ENCODE measurements at places on chromosomes 11 and 22.

GRCh38 chr11:114801773-114802172 is 123.4 kb downstream of the NXPE2 start:
- DNase-seq, result no peak

DNA sequence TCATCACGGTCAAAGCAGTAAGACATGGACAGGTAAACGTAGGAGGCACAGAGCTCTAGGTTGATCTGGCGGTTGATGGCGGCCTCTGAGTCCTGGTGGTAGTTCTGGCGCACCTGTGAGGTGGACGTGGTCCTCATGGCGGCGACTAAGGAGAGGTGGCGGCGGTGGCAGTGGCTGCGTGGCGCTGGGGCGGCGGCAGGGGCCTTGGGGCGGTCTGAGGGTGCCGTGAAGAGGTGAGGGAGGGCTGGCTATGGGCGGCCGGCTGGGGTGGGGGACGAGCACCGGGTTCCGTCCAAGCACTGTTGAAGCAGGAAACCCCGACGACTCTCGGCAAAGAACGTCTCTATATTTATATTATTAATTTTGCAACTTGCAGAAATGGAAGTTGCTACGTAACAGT is 85.6 kb downstream of the RSF1 start:
- no peak for DNase-seq

DNA sequence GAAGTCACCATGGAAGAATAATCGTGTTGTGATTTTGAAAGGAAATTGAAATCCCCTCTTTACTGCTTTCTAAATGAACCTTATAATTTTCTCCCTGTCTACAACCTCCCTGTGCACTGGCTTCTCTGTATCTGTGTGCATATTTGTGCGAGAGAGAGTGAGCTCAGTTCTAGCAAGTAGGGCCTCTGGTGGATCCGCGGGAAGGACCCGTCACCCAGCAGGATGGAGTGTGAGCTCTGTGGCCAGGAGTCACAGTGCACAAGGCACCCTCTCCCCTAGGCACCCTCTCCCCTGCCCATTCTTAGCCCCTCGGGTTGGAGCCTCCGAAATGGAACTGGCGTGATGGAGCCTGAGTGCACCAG is 109.0 kb downstream of the TRIM29 start:
- DNase-seq, result no peak

GRCh38 chr22:41905411-41906202 is 9.3 kb downstream of the SHISA8 start:
- no peak for DNase-seq

GRCh38 chr11:44426119-44426518 is 116.2 kb upstream of the ALX4 start:
- DNase-seq, result no peak

DNA sequence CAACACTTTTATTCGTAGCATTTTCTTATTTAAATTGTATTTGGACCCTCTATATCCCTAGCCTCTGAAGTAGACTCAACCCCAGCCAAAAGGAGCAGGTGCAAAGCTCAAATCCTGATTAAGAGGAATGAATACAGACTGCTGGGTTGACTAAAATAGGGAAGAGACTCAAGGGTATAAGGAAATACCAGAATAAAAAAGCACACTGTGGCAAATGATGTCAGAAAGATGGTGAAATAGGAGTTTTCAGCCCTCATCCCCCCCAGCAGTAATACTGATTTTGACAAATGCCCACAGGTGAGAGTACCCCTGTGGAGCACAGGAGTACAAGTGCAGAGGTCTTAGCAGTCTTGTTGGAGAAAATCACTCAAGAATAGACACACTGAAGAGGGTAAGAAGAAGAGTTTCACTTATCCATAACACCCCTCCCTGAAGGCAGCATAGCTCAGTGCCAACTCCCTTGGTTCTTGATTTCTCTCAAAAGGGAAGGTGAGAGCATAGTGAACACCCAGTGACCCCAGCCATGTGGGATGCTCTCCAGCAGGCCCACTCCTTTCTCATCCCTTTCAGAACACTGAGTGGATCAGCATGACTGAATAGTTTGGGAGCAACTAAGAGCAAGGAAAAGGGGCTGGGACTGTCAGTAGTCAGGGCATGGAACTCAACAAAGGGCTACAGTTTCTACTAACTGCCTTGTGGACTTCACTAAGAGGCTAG is 71.7 kb downstream of the TBC1D22A start:
- DNase-seq, result no peak

GRCh38 chr11:119340335-119341221 is at the start of gene C1QTNF5:
C1QTNF5 (minus strand) TSS chr11:119340883; CDS start chr11:119340397, 486 bp downstream.
- DNase-seq, result peak; percentile 79

GRCh38 chr22:24554313-24555164 is at the start of gene GUCD1:
GUCD1 (minus strand) TSS chr22:24555138; CDS start chr22:24554991, 147 bp downstream.
- DNase-seq, result peak; percentile 29

- no peak for DNase-seq
Measured at GRCh38 chr22:50691521-50691920, 18.9 kb downstream of the SHANK3 start.

DNA sequence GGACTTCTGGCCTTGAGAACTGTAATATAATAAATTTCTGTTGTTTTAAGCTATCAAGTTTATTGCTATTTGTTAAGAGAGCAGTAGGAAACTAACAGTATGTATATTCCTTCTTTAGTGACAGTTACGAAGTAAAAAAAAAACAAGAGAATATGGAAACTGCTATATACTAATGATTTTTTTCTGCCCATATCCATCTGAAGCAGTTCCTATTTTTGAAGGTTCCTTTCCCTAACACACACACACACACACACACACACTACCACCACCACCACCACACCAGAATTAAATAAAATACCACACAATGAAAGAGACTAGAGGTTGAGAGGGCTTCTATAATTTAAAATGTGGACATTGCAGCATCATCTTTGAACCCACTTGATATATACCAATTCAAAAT is 44.4 kb upstream of the CARD18 start:
- DNase-seq, result no peak

DNA sequence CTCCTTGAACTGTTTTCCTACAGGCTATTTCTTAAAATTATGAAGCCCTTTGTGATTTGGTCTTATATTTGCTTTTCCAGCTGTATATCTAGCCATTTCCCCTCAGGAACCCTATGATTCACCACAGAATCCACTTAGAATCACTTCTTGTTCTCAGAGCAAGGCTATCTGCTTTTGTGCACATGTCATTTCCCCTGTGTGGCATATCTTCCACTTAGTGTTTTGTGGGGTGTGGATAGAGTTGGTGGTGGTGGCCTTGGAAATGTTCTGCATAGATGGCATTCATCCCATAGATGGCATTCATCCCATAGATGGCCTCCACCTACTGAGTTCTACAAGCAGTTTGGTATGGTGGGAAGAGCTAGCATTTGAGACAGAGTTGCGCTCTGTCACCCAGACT is 44.7 kb downstream of the SWAP70 start:
- DNase-seq, result no peak

DNA sequence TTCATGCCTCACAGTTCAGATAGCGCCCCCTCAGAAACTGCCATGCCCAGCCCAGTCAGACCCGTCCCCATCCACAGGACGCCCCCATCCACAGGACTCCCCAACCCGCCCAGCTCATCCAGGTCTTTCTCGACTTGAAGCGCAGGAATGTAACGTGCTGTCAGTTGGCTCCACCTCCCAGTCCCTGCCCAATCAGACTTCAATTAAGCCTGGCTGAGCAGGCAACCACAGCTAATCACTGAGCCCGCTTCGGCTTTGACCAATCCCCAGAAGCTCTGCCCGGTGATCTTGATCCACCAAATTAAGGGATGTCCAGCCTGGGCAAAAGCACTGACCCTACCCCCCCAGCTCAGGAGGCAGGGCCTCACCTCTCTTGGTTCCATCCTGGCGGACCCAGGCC is 10.5 kb upstream of the MFNG start:
- no peak for DNase-seq

- DNase-seq, result peak; percentile 32
Measured at GRCh38 chr11:81644239-81644840, 1089.3 kb downstream of the FAM181B start.

GRCh38 chr11:15468466-15468865 is 353.7 kb downstream of the INSC start:
- no peak for DNase-seq

- DNase-seq, result no peak
Measured at GRCh38 chr11:67504005-67504949, 886 bp downstream of the PITPNM1 start.

DNA sequence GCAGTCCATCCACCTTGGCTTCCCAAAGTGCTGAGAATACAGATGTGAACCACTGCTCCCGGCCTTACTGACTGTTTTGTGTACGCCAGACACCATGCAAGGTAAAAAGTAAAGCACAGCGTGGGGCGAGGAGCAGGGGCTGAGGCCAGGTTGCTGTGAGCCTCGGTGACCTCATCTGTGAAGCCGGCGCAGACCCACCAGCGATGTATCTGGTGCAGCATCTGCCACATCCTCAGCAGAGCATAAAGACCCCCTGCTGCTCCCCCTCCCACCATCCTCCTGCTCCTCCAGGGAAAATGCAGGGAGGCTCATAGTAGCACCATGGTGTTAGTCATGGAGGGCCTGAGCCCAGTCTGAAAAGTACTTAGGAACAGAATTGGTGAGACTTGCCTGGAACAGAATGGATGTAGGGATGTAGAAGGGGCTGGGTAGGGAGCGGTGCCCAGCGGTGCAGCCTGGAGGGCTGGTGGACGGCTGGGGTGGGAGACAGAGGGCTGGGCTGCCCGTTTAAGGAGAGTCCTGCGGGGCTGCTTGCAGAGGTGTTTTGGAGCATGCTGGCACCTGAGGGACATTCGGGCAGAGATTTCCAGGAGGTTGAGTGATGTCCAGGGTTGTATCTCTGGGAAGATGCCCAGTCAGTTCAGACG is 462.4 kb downstream of the BRD1 start:
- no peak for DNase-seq

GRCh38 chr11:66478729-66479393 is 1.4 kb upstream of the DPP3 start:
- DNase-seq, result no peak

GRCh38 chr11:6320411-6321155 is at the start of gene CAVIN3:
CAVIN3 (minus strand) TSS chr11:6320501; CDS start chr11:6320476, 25 bp downstream.
- DNase-seq, result no peak

DNA sequence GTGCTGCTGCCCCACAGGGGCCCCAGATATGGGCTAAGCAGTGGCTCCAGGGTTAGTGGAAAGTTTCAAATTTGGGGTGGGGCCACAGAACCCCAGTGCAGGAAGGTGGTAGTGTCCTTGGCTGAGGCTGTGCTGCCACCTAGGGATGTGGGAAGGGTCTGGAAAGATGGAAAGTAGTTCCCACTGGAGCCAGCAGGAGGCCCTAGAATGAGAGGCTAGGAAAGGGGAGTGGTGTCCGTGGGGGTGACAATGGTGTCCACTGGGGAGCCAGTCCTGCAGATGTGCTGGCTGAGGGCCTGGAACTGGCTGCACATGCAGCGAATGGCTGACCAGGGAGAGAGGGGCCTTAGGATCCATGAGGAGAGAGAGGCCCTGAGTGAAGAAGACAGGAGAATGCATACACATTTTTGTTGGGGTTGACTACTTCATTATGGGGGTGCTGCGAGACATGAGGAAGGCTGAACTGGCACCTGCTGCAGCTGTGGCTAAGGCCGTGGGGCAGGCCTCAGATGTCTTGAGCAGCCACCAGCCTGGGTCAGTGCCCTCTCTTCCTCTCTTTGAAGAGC is 21.1 kb downstream of the RFPL3 start:
- no peak for DNase-seq

DNA sequence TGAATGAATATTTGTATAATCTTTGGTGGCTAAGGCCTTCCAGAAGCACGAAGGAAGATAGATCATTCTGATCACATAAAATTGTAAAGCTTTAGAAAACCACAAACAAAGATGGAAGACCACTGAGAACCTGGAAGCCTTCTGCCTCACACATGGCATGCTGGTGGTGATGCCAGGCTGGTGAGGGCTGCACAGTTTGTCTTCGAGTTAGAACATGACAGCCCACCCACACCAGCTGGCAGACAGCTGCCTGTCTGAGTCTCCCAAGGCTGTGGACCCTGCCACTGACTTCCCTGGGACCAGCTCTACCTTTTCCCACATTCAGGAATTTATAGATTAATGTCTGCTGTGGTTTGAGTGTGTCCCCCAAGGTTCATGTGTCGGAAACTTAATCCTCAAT is 48.8 kb upstream of the B3GAT1 start:
- DNase-seq, result no peak

- no peak for DNase-seq
Measured at GRCh38 chr11:7597620-7598019, 75.7 kb downstream of the CYB5R2 start.

DNA sequence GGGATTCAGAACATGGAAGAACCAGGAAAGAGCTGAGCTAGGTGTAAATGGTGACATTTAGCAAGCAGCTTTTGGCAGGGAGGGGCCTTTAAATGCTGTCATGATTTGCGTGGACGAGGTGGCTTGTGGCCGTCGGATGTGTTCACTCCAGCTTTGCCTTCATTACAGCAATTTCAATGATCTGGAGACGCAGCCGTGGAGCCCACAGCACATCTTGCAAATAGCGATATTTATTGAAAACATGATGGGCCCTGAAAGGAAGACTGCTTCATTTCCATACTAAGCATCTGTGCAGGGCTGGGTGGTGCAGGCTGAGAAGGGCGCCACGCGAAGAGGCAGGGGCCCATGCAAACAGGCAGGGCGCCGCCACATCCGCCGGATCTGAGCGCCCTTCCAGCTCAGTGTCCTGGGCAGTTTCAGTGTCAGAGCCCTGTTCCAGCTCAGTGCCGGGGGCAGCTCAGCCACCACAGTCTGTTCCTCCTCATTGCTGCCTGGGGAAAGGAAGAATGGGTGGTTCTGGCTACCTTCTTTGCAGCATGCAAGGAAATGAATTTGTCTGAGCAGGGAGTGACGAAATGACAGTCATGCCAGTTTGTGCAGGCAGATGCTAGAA is 111.1 kb upstream of the TTC12 start:
- DNase-seq, result no peak

DNA sequence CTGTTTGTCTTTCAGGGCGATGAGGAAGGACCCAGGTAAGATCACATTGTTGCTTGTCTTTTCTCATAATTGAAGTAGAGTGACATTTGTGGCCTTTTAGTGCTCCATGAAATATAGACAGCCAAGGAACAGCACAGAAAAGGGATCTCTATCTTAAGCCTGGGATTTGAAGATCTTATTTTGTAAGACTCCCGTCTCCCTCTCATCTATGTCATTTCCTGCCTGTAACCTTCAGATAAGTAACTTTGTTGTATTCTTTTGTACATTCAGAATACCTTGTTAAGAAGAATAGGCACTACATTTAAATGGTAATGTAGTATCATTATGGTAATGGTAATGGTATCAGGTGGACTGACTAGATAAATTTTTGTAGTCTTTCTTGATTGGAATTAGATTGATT is 72.8 kb downstream of the TRIM44 start:
- no peak for DNase-seq

DNA sequence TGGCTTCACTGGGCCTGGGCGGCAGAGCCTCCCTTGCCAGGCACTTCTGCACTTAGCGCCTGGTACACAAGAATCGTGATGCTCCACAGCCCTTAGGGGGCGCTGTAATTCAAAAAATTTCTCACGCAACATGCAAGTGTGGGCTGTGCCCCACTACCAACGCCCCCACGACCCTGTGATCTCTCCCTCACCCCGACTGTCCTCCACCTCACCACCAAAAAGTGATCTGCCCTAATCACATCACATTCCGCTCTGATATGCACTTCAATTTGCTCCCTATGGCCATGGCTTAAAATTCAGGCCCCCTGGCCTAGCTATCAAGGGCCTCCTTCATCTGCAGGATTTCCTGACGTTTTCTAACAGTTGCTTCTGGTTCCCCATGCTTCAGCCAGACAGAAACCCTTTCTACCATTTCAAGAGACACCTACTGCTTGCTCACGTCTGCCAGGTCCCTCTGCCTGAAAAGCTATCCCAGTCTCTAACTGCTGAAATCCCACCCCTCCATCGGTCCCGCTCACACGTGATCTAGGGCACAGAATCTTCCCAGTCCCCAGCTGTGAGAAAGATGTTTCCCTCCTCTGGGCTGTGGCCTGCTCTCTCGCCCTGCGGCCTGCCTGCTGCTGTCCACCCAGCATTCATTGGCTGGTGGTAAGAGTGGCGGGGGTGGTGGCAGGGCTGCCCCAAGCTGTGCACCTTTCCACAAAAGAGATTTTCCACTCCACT is 27.9 kb upstream of the LRRC32 start:
- no peak for DNase-seq
